A549 treated with DMSO at 1 μM for 4 hours (cell line): ENCODE measurements at places on chromosomes 16 and 17. TPM values are rescaled to one million over a fixed set of nuclear protein-coding genes. Genes with fewer than 3 reads are reported as not detected.

Gene RNF43
- 0.21 to 0.39 TPM (median 0.21 TPM) in 5 replicates for total RNA-seq

Gene TBC1D3B
- 2.1 to 3.7 TPM (median 3.4 TPM) in 5 replicates for total RNA-seq

Gene GLG1
- 45.3 to 55.1 TPM (median 53.1 TPM) in 5 replicates for total RNA-seq

Gene KCNJ16
- total RNA-seq = 0.05 to 0.23 TPM (median 0.17 TPM) in 5 replicates

Gene ADAMTS18
- 0.02 TPM in 1 of 5 replicates, not detected in the others for total RNA-seq

Gene TMEM98
- total RNA-seq = 43.5 to 50.3 TPM (median 47.1 TPM) in 5 replicates

Gene BCL6B
- 0.09 TPM in 1 of 5 replicates, not detected in the others for total RNA-seq
